Activated T-helper 9 cell treated with anti-CD3 and anti-CD28 coated beads, Interleukin-2, amount 50 U/mL, for 16 hours (primary cell): ENCODE measurements at places on chromosomes 7 and 10.

DNA sequence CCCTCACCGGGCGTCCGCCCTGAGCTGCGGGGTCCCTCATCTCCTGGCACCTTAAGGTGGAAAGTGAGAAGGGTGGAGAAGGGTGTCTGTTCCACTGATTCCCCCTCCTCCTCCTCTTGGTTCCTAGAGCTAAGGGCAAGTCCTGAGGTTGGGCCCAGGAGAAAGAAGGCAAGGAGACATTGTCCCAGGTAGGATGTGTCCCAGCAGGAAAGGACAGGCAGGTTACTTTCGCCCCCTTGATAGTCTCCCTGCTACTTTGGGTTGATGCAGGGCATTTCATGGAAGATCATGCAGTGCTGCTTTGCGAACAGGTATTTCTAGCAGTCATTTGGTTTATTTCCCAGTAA is 582 bp downstream of the STEAP2 start:
- DNase-seq, result no peak

GRCh38 chr10:103845972-103846371 is 9.4 kb downstream of the SH3PXD2A start:
- no peak for DNase-seq

- DNase-seq, result no peak
Observed at GRCh38 chr10:108868881-108869280, 1054.4 kb downstream of the XPNPEP1 start.

- no peak for DNase-seq
Observed at GRCh38 chr10:100103581-100103980, 21.9 kb upstream of the CPN1 start.

DNA sequence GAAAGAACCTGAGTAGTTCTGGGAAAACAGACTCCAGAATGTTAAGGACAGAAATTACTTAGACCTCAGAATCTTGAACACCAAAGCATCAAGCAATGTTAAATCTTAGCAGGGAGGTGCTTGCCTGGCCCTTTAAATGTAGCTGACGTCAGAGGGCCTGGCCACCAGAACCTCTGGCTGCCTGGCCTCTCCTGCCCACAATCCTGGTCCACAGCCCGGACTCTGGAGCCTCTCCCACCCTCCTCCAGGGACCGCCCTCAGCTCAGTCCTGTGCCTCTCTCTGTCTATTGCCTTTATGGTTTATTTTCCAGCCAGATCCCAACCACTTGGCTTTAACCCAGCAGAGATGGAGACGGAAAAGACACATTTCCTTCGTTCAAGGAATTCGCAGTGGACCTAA is 42.2 kb upstream of the EGR2 start:
- no peak for DNase-seq

- no peak for DNase-seq
Observed at GRCh38 chr7:111043561-111043960, 47.4 kb upstream of the LRRN3 start.

DNA sequence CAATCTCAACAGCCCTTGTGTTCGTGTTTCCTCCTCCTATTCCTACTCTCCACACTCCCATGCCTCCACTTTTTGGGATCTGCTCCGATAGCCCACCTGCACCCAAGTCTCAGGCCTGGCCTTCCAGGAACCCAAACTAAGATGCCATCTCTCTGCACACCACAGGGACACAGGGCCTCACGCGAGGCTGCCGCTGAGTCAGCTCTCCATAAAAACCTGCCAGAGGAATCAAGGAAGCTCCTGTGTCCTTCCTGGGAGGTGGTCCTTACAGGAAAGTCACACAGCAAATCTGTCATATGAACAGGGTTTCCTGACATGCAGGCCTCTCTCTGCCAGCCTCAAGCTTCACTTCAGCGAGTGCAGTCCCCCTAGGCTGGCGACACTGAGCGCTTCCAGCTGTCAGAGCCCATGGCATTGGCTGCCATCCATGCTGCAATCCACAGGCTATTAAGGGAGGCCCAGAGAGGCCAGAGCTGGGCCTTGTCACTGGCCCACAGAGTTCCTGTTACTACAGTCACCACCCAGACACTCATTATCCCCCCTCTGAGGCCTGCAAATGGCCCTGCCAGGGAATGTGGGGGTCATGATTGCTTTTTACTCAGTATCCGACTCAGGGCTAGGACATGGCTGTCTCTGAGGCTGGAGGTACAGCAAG is 151.4 kb downstream of the OAT start:
- no peak for DNase-seq

- DNase-seq, result no peak
Observed at GRCh38 chr10:132900211-132900756, 42.1 kb downstream of the CFAP46 start.

DNA sequence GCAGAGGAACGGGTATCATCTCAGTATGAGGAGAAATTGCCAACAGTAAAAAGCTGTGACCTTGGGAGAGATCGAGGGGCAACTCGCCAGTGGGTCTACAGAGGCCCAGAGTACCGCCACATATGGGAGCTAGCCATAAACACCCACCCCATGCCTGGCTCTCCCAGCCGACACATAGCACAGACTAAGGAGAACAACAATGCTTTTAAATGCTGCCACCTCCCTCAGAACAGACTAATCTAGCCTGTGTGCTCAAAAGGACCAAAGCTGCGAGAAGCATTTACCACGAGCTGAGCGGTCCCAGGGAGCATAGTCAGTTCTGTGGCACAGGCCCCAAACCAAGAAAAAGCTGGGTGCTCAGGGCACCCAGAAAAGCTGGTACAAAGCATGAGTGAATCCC is 73.3 kb downstream of the LSM5 start:
- no peak for DNase-seq

DNA sequence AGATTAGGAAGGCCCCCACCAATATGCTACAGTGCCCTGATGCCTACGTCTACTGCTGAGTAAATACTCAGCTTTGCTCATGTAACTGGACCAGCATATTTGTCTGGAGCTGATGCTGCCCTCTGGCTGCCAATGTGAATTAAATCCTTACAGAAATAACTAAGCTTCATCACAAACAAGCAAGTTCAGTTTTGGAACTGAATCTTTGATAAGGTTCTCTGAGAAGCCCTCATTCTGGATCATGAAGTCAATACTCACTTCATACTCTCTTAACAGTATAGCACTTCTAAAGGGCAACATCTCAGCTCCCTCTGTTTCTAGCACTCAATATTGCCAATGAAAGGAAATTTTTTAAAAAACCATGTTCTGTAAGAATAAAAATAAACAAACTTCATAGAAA is 246.7 kb downstream of the ETV1 start:
- DNase-seq, result no peak

DNA sequence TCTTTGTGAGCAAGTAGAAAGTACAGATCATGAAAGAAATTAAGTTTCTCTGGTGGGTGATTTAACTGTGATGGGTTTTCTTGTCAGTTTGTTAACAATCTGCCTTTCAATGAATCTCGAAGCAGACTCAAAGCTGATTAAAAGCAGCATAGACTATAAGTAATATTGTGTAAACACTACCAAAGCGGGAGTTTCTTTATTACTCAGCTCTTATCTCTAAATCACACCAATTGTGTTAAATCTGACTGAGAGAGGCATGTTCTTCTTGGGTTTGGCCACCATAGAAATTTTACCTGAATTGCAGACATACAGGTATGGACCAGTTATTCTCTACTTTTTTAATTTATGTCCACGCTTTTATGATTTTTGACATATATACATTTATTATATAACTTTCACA is 65.2 kb downstream of the DKK1 start:
- no peak for DNase-seq
